ENCODE measurements at places on chromosomes 12 and 14. TPM values are rescaled to one million over a fixed set of nuclear protein-coding genes. Genes with fewer than 3 reads are reported as not detected.

GRCh38 chr14:75175677-75176141, 703 bp downstream of the TMED10 start:
- DNase-seq: peak; percentile 61

DNA sequence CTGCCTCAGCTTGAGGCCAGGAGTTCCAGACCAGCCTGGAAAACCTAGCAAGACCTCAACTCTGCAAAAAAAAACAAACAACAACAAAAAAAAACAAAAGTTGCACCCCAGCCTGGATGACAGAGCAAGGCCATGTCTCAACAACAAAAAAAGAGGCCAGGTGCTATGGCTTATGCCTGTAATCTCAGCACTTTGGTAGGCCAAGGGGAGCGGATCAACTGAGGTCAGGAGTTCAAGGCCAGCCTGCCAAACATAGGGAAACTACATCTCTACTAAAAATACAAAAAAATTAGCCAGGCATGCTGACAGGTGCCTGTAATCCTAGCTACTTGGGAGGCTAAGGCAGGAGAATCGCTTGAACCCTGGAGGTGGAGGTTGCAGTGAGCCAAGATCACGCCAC, 6.5 kb upstream of the SLC2A14 start:
- DNase-seq: no peak

DNA sequence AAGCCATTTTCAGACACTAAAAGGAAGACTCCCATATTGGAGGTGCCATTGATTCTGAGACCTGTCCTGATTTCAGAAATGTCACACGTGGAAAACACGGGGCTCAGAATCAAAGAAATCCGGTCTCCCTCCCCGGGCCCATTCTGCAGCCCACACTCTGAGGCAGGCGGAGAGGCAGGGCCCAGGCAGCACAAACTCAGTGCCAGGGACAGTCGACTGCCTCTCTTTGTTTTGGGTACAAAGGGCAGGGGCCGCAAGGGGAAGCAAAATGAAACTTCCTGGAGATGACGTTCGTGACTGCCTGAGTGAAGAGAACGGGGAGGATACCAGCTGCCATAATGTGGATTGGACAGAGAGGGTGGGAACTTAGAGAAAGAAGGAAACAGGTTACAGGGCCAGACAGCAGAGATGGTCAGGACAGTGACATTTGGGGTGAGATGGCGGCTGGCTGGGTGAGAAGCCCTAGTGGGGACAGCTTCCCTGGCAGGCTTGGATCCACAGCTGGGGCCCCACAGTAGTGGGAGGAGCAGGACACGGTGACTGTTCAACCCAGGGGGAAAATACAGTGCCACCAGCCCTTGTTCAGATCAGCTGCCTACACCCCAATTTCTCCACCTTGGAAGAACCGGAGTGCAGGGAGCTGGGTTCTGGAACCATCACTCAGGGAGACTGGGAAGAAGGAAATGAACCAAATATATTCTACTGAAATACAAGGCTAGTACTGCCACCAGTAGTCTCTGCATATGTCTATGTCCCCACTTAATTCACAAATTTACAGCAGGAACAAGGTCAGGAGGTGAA, 8.1 kb downstream of the GAPDH start:
- no peak for DNase-seq

- no peak for DNase-seq
These were observed 4.6 kb upstream of the RD3L start for GRCh38 chr14:103946975-103947374.

DNA sequence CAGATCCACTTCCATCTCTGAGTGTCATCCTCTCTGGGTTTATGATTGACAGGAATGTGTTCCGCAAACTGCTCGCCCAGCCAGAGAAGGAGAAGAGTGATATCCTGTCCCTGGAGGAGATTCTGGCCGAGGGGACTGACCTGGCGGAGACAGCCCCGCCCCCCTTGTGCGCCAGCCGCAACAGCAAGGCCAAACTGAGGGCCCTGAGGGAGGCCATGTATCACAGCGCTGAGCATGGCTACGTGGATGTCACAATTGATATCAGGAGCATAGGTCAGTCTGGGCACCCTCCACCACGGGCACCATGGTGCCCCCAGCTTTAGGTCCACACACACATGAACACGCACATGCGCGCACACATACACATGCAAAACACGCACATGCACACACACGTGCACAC, 67.5 kb upstream of the PWP1 start:
- DNase-seq: no peak

DNA sequence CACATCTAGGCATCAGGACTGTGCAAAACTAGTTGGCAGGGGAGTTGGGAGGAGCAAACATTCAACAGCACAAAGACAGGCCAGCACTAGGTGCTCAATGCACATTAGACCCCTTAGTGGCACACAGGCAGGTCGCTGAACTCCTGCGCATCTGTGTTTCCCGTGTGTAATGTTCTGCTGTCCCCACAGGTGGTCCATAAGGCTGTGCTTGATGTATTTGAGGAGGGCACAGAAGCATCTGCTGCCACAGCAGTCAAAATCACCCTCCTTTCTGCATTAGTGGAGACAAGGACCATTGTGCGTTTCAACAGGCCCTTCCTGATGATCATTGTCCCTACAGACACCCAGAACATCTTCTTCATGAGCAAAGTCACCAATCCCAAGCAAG, 11.2 kb downstream of the SERPINA3 start:
- DNase-seq: no peak

- peak; percentile 89 for DNase-seq
These were observed 458.3 kb downstream of the ETNK1 start for GRCh38 chr12:23083267-23083666.

GRCh38 chr14:64628940-64629408, 75.2 kb upstream of the PLEKHG3 start:
- DNase-seq: peak; percentile 83

DNA sequence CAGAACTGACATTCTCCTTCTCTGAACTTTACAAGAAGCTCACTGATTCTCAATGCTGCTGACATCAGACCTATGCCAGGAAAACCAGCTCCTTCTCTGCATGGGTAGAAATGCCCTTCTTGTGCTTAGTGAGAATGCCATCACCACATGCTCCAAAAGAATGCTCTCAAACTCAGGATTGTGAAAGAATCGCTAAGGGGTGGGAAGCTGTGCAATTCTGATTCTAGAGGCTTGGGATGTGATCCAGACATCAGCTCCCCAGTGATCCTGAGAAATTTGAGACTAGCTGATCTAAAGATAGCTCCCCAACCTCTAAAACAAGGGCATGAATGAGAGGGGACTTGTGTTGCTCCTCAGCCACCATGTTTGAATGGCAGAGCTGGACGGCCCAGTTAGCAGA, 113.2 kb downstream of the DPF3 start:
- no peak for DNase-seq

- DNase-seq: no peak
These were observed 20.8 kb upstream of the CDK17 start for GRCh38 chr12:96421014-96421413.

GRCh38 chr12:10582704-10583103, 30.7 kb downstream of the MAGOHB start:
- DNase-seq: no peak

- no peak for DNase-seq
These were observed 167.9 kb downstream of the NELL2 start for GRCh38 chr12:44708218-44708617.

GRCh38 chr12:131536766-131537165, 174.1 kb upstream of the SFSWAP start:
- DNase-seq: no peak

GRCh38 chr14:20441461-20441860, 5.5 kb upstream of the KLHL33 start:
- DNase-seq: no peak

Gene SETD3
- total RNA-seq: 58.8 TPM

Gene RBMS2
- total RNA-seq: 51.7 TPM

Gene GTF2H3
- 39.6 TPM for total RNA-seq

Gene NANOG
- not detected for total RNA-seq

Gene CFL2
- 28.5 TPM for total RNA-seq

Gene HSPB8
- total RNA-seq: 0.46 TPM

Gene SDR9C7
- 0.07 TPM for total RNA-seq

Gene GARIN6
- not detected for total RNA-seq

Gene TPCN1
- 14.3 TPM for total RNA-seq

Gene KRT73
- total RNA-seq: not detected

Measured in foreskin keratinocyte (primary cell).